CD4-positive, alpha-beta T cell treated with Interleukin-21 for 1 hour (primary cell): ENCODE measurements at places on chromosomes 3 and 15.

- no peak for DNase-seq
These were observed 51.8 kb downstream of the CMTM7 start for GRCh38 chr3:32443478-32443877.

GRCh38 chr3:116442331-116443021, 2.8 kb downstream of the LSAMP start:
- DNase-seq: no peak

DNA sequence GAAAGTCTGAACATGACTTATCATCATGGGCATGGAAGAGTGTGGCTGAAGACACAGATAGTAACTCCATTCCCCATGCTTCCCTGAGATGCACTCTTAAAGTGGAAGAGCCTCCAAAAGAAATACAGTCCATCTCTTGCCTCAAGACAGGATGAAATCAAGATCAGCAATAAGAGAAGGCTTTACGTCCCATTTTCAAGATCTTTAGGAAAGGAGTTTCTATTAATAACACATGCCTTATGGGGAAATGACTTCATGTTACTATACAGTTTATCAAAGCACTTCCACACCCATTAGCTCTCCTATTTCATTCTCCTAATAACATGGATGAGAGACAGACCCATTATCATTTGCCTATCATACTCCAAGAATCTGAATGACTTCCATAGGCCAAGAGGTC, 6.1 kb upstream of the KBTBD12 start:
- no peak for DNase-seq

- no peak for DNase-seq
These were observed 605.7 kb upstream of the CFAP20DC start for GRCh38 chr3:59655418-59656015.

GRCh38 chr3:50194128-50194902, 2.9 kb downstream of the GNAT1 start:
- DNase-seq: peak; percentile 88

- DNase-seq: no peak
These were observed 69.6 kb downstream of the EEFSEC start for GRCh38 chr3:128222796-128223385.

GRCh38 chr15:44734839-44735481, 1.4 kb upstream of the TRIM69 start:
- DNase-seq: peak; percentile 38

DNA sequence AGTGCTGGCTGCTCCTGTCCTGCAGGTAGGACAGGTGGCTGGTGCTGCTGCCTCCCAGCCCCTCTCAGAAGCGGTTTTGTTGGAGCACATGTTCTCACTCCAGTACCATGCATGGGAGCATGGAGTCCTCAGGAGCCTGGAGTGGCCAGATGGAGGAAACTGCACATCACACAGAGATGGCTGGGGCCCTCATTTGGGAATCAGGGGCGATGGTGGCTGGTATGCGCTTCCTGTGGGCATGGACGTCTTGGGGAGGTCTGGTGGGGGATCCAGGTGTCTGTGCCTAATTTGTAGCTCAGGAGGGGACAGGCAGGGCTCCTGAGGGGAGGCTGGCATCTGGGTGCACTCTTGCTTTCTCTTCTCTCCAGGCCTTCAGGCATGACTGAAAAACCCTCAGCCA, 168.2 kb downstream of the KLF13 start:
- DNase-seq: no peak

GRCh38 chr3:137131081-137131480, 173.3 kb downstream of the IL20RB start:
- DNase-seq: no peak

GRCh38 chr3:278300-279064, 81.9 kb downstream of the CHL1 start:
- no peak for DNase-seq

DNA sequence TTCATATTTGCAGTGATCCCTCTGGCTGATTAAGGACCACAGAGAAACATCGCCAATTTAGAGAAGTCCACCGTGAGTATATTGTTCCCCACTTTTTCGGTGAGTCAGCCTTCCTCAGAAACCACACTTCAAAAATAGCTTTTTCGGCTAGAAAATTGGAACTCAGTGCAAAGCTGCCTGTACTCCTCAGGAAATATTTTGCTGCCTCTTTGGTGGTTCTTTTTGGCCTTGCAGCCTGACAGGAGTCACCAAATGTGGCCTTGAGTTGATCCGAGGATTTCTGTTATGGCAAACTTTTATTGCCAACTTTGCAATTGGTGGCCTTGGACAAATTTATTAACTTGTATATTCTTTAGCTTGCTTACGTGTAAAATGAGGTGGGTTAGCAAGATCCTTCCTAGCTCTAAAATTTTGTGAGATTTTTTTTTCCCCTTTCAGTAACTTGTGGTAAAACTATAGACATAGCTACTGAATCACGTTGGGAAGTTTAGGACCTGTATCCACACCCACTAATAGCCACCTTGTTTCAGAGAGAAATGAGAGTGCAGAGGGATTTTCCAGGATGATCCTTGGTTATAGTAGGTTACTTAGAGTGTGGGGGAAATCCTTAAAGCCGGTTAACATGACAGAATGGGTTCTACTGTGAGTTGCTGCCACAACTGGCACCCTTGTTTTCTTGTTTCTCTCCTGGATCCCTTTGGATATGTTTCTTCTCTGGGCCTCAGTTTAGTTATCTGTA, 9.9 kb downstream of the ARL6IP5 start:
- DNase-seq: no peak

GRCh38 chr15:69518806-69519205, 66.2 kb downstream of the RPLP1 start:
- DNase-seq: no peak

DNA sequence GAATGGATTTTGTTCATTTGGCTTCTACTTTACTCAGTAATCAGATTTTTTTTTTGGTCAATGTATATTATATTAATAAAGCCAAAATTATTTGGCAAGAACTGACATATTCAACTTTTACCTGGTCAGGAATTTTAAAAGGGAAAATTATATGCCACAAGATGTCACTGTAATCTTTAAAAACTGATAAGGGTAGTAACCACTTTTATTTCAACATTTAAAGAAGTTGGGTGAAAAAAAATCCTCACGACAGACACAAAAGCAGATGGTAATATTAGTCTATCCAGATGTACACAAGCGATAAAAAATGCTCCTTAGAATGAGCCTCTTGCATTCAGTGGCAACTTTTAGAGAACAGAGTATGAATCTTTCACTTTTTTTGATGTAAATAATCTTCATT, 101.9 kb downstream of the SERPINI1 start:
- no peak for DNase-seq
